ENCODE measurements at places on chromosomes 5 and 9.

- DNase-seq = no peak
These were observed 120.4 kb downstream of the RAPGEF6 start for GRCh38 chr5:131514316-131515283.

DNA sequence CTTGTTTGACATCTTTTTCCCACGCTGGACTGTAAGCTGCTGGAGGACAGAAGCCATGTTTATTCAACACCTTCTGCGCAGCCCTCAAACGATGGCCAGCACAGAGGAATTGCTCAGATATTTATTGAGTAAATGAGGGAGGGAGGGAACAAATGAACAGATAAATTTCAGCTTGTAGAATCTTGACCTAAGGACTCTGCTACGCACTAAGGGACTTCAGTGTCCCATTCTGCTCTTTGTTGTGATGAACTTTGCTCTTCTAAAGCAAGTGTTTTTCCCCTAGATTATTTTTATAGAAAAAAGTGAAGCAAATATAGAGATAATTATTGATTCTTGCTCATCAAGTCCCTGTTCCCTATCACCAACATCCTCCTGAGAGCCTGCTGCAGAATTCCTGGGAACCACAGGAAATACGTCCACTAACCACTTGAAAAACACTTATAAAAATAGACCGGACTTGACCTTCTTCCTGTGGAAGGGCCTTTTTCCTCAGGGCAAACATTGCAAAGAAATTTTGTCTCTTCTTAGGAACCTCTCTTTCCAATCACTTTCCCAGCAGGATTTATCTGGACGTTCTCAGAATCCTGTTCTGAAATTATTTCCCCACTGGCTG lies 54.9 kb downstream of the FGF1 start:
- DNase-seq = no peak

DNA sequence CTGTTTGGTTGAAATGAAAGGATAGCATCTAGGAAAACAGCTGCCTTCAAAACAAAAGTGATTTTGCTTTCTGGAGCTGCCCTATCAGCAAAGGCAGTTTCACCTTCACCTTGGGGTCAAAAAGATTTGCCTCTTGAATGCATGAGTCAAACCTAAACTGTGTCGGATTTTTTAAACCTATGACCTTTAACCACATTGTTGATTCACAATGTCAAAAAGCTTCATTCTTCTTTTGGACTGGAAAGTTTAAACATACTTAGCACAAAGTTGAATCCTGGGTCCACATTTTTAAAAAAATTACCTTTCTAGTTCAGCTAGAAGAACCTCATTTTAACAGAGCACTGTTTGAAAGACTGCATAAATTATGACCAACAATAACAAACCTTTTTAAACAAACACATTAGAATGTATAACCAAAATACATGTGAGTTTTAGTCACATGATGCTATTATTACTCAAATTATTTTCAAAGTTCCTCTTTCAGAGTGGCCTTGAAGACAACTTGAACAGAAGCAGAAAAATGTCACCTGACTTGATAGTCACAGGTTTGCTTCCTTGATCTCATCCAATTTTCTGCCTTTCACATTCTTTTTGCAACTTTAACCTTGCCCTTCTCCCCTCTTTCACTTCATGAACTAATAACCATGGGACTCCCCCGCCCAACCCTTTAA lies 109.7 kb upstream of the LHFPL2 start:
- no peak for DNase-seq

- no peak for DNase-seq
These were observed 512.9 kb downstream of the HINT1 start for GRCh38 chr5:130652176-130652575.

- DNase-seq = no peak
These were observed at the start of gene IFNA14 for GRCh38 chr9:21239911-21240310. Gene IFNA14, minus strand, starts transcription at chr9:21240005. Its CDS starts 70 bp downstream, at chr9:21239935.

DNA sequence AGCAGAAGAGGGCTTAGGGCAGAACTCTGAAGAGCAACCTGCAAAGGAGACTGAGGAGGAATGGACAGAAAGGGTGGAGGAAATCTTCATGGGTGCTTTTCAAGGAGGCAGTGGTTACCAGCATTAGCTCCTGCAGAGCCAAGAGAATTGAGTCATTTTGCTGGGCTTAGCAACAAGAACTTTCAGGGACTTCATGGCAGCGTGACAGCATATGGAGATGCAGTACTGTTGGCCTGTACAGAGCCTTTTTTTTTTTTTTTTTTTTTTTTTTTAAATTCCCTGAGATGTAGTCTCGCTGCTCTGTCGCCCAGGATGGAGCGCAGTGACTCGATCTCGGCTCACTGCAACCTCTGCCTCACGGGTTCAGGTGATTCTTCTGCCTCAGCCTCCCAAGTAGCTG lies 296.0 kb upstream of the DMRT1 start:
- DNase-seq = peak; percentile 58

DNA sequence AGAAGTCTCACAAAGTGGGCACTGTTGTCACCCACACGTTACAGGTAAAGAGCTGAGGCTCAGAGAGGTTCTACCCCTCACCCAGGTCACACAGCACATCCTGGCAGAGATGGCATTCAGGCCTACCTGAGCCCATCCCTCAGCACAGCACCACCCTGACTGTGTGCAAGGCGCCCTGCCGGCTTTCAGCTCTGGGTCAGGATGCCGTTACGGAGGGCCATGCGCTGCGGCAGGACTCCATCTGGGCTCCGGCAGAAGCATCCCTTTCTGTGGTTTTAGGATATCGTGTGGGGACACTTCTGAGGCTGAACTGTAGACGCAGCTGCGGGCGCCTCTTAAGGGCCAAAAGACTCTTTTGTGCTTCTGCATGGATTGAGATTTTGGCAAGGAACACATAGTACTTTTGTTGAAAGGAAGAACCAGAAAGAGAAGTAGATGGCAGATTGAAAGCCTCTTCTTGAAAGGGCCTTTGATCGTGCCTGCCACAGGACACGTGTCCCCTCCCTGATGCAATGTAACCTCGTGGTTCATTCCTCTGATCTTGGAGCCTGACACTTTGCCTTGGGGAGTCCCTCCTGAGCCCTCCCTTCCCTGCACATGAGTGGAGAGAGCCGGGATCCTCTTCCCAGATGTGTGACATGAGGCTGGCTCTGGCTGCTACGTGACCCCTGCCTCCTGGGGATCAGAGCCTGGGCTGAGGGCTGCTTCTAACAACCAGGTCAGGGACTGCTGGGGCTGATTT lies 31.3 kb downstream of the USP20 start:
- no peak for DNase-seq

GRCh38 chr9:137446851-137447471 lies 5.8 kb upstream of the ENTPD8 start:
- DNase-seq = peak; percentile 16

DNA sequence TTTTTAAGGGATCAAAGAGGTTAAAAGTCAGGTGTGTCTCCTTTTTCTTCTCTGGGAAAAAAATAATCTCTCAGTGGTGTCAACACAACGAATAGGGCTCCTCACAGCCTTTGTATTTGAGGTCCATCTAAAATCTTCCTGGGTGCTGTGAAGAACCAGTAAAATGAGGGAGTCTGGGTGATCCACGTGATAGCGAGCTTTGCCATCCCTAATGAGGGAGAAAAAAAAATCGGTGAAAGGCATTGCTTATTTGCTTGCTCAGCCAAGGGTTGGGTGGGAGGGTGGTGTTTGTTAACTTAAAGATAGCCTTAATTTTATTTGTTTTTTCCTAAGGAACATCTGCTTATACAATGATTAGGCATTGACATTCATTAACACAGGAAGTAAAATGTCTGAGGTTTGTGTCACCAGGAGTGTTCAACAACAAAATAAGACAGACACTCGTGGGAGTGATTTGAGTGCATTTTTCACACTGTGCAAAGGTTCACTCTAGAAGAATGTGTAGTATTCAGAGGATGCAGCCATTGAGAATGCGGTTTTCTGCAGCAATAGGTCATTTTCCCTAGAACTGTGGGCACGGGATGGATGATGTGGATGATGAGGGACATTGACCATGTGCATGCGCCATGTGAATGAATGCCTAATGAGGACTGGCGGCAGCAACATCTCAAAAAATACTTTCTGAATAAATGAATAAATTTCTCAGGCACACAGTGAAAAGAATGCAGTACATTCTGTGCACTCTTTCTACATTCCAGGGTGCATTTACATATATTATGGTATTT lies 369.5 kb downstream of the NTRK2 start:
- DNase-seq = no peak

GRCh38 chr9:9521033-9521779 lies 1091.6 kb downstream of the PTPRD start:
- DNase-seq = no peak

DNA sequence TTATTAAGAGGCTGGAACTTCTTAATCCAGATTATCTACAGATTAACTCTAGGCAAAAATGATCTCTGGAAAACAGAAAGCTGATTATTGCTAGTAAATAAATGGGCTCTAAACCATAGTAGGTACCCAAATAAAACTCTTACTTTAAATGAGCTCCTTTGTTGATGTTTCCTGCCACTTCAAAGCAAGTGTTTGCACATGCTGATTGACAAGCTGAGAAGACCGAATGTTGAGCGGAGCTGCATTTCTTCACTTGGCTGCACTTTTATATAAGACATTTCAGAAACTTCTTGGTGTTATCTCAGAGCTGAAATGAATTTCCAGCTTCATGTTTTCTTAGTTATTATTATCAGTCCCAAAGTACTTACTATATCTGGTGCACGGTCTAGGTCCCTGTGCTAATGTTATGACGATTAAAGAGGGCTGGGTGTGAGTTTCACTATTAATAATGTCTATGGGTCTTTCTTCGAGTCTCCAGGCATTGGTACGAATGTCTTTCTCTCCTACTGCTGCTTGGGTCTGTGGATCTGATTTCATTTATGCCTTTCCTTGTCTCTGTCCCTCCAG lies 58.6 kb upstream of the CTXN3 start:
- no peak for DNase-seq

GRCh38 chr5:161547738-161548486 lies 1.4 kb upstream of the GABRB2 start:
- DNase-seq = peak; percentile 40

GRCh38 chr5:168765086-168765550 lies 185.9 kb upstream of the PANK3 start:
- DNase-seq = no peak

- DNase-seq = no peak
These were observed 21.9 kb upstream of the TXN start for GRCh38 chr9:110278080-110278707.

DNA sequence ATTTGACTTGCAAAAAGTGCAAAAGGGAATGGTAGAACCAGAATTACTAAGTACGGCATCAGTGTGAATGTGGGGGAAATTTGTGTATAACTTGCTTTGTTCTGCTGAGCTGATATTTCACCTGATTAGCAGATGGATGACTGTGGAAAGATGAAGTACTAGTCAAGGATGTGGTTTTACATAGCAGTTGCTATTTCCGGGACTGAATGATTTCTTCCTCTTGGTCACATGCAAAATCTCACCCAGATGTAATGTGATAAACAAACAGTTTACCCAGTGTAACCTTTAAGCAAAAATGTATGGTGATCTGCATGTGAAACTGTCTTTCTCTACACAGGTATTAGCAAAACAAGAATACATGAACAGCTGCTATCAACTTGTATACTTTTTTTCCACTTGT lies 46.1 kb downstream of the DCP2 start:
- no peak for DNase-seq

GRCh38 chr5:151253605-151253950 lies 593 bp downstream of the GM2A start:
- no peak for DNase-seq

DNA sequence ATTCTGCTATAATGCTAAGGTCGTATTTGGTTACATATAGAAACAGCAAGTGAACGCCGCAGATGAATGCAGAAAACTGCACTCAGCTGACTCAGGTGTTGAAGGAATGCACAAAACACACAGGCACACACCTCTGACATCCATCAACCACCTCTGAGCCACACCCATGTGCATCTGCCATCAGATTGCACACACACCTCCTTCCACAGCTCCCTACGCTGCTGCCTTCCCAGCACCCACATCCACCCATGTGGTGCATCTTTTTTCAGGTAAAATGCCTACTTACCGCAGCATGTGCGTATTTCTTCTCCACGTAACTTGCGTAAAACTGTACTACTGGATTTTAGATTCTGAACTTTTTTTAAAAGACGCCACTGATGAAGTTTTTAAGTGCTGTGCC lies 7.1 kb downstream of the STK10 start:
- DNase-seq = no peak

DNA sequence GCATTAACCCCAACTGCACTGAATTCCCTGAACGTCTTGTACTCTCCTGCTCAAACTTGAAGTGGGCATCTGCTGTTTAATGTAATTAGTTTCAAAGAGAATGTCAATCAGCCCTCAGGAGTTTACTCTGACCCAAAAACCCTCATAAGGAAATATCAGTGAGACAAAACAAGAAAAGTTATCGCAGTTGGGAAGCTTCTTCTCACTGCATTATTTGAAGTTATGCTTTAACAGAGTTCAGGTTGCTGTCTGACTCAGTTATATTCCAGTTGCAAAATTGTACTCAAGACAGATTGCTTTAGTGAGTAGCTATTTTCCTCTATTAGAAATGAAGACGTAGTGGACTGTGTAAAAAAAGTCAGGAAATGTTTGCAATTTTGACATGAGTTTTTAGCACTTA lies 52.1 kb downstream of the PPIC start:
- DNase-seq = no peak

GRCh38 chr5:28305891-28306290 lies 1267.5 kb upstream of the CDH9 start:
- DNase-seq = no peak

DNA sequence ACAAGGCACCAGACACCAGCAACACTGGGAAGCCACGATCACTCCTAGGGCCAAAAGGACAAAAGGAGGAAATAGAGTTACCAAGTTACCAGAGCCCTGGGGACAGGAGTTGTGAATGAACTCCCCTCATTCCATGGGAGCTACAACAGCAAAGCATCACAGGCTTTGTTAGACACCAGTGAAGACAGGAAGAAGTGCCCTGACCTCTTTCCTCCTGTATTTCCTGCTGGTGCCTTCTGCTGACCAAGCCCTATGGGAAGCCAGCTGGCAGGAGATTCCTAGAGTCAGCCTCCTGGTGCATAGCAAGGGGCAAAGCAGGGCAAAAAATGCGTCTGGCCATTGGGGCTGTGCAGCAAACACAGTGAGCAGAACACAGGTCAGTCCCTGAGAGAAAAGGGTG lies 374.7 kb downstream of the ZSWIM6 start:
- no peak for DNase-seq

DNA sequence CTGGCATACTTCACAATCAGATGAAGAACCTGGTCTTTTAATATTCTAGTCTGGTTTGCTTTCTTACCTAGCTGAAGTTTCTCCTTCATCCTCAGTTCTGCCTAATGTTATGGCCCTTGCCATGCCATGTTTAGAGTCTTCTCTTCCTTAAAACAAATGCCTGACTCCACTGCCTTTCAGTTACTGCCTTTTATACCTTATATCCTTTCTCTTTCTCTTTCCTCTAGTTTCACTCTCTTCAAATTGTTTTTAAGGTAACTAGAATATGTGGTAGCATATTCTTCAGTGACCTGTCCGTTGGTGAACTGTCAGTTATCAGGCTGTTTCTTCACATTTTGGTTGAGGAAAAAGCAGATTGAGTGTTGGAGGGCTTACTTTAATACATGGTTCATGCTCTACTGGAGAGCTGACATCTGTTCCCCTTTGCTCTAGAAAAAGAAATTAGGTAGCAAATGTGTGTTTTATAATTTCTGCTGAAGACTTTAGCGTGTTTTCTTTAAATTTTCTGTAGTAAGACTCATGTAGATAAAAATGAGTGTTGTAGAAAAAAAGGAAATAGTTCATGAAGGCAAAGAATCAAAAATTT lies 103.8 kb downstream of the DMXL1 start:
- DNase-seq = no peak

Measured in right cardiac atrium (tissue), 5 donors.